ENCODE measurements at places on chromosomes 2 and 18.

DNA sequence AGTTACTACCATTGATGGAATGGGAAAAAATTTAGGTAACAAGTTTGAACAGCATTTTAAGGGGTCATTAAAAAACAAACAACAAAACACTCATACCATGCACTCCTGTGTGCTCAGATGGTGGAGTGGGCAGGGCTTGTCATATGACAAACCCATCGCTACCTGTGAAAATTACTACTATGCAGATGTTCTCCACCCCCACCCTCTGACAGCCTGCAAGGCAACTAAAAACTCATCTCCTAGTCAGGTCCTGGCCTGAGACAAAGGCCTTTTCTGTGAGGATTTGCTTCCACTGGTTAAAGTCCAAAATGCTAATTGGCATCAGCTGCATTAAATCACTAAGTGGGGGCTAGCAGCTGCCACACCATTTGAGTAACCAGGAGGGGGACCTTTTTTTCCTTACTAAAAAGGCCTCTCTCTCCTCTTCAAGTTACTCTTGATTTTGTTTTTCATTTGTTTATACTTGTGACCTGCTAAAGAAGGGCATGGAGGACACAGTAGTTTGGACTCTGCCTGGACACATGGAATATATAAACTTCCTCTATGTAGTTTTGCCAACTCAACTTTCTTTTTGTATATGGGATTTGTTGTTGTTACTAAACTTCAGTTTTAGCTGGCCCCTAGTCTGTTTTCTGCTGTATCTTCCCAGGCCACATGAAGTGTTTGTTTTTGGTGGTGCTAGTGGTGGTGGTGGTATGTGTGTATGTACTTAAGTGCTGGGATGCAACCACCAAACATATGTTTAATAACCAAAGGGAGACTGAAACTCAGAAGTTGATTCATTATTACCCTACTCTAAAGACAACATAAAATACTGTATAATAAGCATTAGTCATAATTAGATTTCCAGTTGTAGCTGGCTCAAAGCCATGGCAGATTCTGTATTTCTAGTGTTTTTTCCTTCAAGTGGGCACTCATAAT is 121.3 kb downstream of the MAP4K4 start:
- no peak for DNase-seq

DNA sequence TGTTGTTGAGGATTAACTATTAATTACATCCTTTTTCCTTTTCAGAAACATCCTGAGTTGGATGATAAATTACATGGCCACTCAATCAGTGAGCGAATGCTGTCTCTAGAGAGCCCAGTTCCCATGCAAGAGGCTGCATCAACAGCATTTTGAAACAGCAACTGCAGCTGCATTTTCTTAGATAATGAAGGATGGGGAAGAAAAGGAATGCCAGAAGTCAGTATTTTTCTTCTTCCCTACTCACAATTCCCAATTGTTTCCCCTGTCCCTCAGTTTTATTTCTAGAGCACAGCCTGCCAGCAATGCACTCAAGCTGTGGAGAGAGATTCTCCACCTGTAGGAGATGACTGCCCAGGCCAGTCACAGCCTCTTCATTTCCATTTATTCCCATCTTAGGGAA is 6.9 kb downstream of the SCN7A start:
- no peak for DNase-seq

- DNase-seq, result no peak
Measured at GRCh38 chr2:159903443-159904126, 105.6 kb upstream of the CD302 start.

DNA sequence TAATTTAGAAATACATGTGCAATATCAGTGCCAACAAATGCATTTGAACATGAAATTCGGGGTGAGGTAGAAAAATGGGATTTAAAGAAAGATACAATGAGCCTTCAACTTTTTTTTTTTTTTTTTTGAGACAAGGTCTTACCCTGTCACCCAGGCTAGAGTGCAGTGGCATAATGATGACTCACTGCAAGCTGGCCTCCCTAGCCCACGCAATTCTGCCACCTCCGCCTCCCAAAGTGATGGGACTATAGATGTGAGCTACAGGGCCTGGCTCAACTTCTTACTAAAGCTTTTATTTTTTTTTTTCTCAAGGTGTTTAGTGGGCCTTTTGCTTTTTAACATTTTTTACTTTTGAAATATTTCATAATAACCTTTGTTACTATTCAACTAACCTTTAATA is 365.6 kb downstream of the LRRTM4 start:
- no peak for DNase-seq

DNA sequence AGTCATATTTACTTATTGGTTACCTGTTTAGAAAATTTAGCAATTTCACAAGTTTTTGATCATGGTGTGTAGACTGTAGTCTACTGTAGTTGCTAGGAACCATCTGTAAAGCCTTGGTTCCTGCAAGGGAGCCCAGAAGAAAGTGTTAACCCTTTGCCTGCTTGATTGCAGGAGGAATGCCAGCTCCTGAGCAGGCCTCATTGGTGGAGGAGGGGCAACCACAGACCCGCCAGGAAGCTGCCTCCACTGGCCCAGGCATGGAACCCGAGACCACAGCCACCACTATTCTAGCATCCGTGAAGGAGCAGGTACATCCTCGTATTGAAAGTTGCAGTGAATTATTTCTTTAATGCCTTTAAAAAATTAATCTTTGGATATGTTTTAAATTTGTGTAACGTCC is 76.3 kb downstream of the PKP4 start:
- DNase-seq, result no peak

DNA sequence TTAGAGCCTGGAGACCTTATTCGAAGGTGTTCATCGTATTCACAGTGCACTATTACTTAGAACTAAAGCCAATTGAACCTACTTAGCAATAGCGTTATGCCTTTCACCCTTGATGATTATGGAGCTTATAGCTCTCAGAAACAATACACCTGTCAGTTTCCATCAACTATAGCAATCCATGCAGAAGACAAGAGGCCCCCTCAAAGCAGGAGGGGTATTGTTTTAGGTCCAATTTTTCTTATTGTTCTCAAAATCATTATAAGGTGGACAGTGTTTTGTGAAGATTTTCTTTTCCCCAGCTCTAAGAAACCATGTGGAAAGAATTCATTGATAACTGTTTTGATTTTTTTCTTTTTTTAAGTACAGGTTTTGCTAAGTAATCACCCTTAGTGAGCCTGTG is 135.5 kb downstream of the MEIS1 start:
- DNase-seq, result no peak

- no peak for DNase-seq
Measured at GRCh38 chr2:161990036-161990435, 84.0 kb downstream of the DPP4 start.

GRCh38 chr2:178324077-178324476 is 126.9 kb downstream of the PRKRA start:
- no peak for DNase-seq

DNA sequence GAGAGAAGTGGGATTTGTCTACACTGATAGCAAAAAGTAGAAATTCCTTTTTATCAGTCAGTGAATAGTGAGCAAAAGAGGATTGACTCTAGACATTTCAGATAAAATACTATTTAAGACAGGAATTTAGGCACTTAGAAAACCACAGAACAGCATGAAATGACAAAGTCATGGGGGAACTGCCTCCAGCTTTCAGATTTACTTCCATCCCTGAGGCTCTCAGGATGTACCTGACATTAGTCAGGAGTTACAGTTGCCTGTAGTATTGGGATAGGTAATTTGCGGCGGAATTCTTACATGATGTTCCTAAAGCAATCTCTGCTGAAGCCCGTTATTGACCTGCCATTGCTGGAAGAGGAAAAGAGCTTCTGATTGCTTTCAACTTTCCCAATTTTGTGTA is 337.1 kb upstream of the MAP2 start:
- DNase-seq, result no peak

- no peak for DNase-seq
Measured at GRCh38 chr2:159902722-159903121, 104.7 kb upstream of the CD302 start.
